Frontal cortex (tissue), 4 donors: ENCODE measurements at places on chromosomes 5 and 9. TPM values are rescaled to one million over a fixed set of nuclear protein-coding genes. Genes with fewer than 3 reads are reported as not detected.

- no peak for DNase-seq
Measured at GRCh38 chr9:7376833-7377232, 422.7 kb downstream of the DMAC1 start.

GRCh38 chr5:2908086-2908485 is 156.6 kb upstream of the IRX2 start:
- no peak for DNase-seq

N4BP3 gene
- 4.1 TPM for total RNA-seq

FSD1L gene
- 138 TPM for total RNA-seq

DNA sequence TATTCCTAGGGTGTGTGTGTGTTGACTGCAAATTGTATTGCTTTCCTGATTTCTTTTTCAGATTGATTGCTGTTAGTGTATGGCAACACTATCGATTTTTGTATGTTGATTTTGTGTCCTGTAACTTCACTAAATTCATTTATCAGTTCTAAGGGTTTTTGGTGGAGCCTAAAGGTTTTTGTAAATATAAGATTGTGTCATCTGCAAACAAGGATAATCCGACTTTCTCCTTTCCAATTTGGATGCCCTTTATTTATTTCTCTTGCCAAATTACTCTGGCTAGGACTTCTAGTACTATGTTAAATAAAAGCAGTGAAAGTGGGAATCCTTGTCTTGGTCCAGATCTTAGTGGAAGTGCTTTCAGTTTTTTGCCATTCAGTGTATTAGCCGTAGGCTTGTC is 340.9 kb upstream of the KLF4 start:
- no peak for DNase-seq

DNA sequence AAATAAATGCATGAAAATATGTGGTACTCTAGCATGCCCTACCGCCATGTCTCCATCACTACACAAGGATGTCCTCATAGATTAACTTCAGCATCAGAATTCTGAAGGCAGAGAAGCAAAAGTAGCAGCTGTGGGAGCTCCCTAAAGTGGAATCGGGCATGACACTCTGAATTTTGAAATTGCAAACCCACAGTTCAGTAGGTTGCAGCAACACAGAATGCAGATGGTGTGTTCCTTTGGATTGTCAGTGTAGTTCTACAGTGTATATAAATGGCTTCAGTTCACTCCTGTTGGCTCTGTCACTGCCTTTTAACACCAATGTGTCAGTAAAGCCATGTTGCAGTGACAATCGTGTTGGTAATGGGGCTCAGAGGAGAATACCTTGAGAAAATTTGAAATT is 973.6 kb upstream of the WWC1 start:
- no peak for DNase-seq

DNA sequence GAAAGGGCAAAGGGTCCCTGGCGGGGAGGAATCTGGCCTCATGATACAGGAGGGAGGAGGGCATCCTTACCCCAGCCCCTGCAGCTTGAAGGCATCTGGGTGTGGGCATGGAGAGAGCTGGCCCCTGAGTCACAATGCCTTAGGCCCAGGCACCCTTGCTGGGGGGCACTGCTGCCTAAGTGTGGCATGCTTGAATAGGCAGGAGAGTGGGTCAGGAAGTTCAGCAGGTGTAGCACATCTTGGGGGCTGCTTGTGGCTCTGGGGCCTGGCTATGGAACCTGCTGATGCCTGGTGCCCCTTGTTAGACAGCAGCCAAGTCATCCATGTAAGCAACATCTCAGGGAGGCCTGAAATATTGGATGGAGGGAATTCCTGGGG is 63.1 kb downstream of the HSPA4 start:
- DNase-seq, result no peak

- DNase-seq, result no peak
Measured at GRCh38 chr5:126043688-126044087, 379.5 kb upstream of the GRAMD2B start.

DNA sequence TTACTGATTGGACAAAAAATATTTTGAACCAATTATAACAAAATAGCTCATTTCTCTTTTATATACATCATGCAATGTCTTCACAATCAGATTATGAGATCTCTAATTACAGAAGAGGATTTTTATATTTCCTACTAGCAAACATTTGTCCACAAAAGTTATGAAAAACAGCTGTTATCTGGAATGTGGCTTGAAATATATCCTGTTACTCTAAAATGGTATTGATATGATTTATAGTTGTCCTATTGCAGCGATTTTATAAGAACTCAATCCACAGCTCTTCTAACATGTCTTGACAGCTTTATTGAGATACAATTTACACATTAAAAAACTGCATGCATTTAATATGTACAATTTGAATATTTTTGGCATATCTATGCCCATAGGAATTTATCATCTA is 779.9 kb upstream of the ACO1 start:
- no peak for DNase-seq

BAAT gene
- total RNA-seq, result under 0.01 TPM

RIMOC1 gene
- total RNA-seq, result 27.3 TPM

FOXD4L6 gene
- 0.82 TPM for total RNA-seq

GRCh38 chr5:172450861-172451695 is 3.2 kb downstream of the SH3PXD2B start:
- no peak for DNase-seq

CTNND2 gene
- 74.2 TPM for total RNA-seq

GRCh38 chr5:157599565-157599964 is 24.0 kb upstream of the ADAM19 start:
- DNase-seq, result no peak

C9orf153 gene
- total RNA-seq, result not detected

PCDH12 gene
- 2.4 TPM for total RNA-seq

GRCh38 chr5:5726401-5726800 is 303.9 kb downstream of the ICE1 start:
- DNase-seq, result no peak

DNA sequence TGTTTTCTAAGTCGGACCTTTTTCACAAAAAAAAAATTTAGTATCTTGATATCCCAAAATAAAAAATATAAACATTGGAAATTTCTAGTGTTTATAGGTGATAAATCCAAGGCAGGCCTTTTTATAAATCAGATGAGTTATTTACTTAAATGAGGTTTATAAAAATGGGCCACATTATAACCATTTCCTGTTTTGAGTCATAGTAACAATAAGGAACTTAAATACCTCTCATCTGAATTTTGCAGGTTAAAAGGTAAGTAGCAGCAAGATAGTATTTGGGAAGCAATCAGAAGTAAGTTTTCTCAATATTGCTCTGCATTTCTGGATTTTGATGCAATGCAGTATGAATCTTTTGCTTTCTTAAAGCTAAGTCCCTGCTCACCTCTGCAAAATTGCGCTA is 3.9 kb downstream of the SPTAN1 start:
- DNase-seq, result no peak

DNA sequence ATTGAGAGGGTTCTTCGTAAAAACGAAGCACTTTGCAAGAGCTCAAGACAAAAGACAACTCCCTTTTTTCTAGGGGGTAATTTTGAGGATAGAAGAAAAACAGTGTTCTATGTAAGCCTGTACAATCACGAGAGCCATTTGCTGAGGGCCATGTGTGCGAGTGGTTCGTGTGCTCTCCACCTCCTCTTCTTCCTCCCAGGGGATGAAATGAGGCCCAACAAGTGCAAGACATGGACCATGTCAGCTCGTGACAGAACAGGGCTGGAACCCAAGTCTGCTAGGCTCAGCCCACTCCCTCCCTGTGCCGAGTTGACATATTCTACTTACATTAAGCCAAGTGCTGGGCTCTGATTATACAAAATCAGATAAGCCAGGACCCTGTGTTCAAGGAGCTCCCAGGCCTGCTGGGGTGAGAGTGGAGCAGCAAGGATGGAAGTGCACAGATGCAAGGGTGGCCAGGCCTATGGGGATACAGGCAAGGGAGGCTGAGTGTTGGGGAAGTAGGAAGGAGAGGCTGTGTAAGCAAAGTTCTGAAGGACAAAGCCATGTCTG is 97.9 kb upstream of the MSX2 start:
- DNase-seq, result no peak

CSF1R gene
- total RNA-seq, result 5.3 TPM

DNA sequence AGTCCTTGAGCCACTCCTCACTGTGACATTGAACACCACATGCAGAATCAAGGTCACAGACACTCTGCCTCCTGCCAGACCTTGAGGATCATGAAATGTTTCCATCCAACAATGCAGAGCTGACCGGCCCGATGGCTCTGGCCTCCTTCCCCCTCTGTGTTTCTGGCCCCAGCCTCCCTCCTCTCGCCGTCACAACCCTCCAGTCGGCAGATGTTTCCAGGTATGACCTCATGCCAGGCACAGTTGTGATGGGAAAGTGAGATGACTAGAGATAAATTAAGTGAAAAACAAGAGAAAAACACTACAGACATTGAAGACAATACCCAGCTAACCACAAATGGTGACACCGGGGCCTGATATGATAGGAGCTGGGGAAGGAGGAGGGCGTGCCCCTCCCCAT is 9.8 kb downstream of the NTNG2 start:
- DNase-seq, result no peak

OLFM1 gene
- total RNA-seq, result 69.7 TPM

DNA sequence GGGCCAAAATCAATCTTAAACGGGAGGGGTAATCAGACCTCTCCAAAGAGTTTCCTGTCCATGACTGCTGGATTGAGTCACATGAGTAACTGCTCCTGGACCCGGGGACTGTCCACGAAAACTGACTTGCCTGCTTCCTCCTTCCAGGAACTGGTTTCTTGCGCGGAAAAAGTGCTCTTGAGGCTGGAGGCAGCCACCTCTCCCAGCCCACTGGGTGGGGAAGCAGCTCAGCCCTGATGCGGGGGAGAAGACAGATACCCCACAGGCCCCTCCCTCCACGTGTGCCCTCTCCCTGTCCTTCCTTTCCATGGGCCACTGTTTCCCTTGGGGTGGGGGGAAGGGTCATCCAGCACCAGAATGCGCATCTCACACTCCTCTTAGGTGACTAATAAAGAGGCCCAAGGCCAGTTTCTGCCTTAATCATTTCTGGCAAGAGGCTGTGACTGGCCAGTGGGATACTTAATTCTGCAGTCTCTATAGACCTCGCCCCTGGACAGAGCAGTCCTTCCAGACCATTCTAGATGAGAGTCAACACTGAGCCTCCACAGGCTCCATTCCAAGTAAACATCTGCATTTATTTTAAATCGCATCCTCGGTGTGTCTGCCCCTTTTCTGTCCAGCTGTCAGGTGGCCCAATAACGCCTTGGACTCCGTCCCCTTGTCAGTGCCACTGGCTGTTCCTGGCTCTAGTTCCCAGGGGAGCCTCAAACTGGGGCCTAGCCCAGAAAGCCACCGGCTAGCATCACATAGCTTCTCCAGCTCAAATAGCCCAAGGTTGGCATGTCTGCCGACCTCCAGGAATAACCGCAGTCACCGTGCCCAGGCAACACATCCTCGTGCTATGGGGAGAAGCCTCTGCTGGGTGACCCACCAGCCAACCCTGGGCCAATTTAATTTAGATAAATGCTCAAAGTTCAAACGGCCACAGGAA is 12.0 kb downstream of the REXO4 start:
- DNase-seq, result no peak

GRCh38 chr5:174618589-174618988 is 105.8 kb upstream of the MSX2 start:
- DNase-seq, result no peak

- no peak for DNase-seq
Measured at GRCh38 chr9:107738789-107739188, 249.2 kb upstream of the KLF4 start.

DNA sequence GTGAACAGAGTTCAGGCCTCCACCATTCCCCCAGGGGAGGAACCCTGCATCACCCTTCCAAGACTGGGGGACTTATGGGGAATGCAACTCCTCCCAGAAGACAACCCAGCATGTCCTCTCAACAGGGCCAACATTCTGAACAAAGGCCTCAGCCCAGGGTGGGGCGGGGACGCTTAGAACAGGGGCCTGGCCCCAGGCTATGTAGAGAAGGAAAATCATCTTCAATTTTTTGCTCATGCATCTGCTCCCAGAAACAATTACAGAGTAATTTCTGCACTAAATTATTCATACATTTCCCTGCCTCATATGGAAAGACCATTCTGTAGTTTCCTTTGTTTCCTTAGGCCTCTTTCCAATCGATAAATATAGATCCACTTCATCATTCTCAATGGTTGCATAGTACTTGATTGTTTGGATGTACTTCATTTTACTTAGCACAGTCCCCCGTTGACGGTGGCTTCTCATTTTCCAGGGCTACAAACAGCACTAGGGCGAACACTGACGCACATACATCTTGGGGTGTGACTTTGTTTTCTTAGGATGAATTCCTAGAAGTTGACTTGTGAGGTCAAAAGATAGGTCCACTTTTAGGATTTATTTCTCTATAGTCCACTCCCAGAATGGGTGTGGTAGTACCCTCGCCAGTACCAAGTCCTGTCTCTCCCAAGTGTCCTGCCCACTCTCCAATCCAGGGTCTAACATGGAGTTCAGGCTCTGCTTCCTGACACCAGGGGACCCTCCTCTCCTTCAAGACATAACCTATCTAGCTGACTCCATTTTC is 27.2 kb upstream of the SMU1 start:
- DNase-seq, result no peak

- no peak for DNase-seq
Measured at GRCh38 chr5:16464231-16464630, 1.4 kb downstream of the ZNF622 start.

- no peak for DNase-seq
Measured at GRCh38 chr9:101993771-101994170, 255.3 kb upstream of the GRIN3A start.

DNA sequence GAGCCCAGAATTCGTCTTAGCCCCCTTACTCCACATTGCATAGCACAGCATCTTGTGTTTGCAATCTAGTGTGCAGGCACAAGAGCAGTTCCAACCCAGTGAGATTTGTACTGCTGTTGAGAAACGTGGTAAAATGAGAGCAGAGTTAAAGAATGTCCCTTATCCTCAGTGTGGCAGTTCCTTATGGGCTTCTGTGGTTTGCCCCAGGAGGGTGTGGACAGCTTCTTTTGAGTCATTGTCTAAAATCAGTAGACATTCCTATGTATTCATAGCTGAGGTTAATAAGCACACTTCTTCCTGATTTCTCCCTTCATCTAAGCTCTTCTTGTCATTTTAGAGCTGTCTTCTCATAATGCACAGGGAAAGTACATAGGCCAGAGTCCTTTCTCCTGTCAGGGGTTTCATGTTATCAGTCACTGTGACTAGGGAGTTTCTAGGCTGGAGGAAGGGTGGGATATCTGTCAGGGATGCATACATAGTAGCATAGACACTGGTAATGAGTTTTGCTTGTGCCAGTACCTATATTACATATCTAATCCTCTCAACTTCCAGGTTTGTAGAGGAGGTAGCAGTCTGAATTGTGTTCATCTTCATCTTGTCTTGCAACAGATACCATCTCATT is 2.0 kb upstream of the CAVIN4 start:
- no peak for DNase-seq

DNA sequence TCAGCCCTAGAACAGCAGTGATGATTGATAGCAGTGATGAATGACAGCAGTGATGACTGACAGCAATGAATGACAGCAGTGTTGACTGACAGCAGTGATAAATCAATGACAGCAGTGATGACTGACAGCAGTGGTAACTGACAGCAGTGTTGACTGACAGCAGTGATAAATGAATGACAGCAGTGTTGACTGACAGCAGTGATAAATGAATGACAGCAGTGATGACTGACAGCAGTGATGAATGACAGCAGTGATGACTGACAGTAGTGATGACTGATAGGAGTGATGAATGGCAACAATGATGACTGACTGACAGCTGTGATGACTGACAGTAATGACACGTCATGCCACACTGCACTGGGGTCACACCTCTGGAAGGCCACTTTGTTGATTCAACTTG is 106.8 kb downstream of the ENTREP1 start:
- DNase-seq, result no peak

PLEKHG4B gene
- total RNA-seq, result 3.7 TPM
